MCF 10A (cell line): ENCODE measurements at places on chromosomes 13 and 19. TPM values are rescaled to one million over a fixed set of nuclear protein-coding genes. Genes with fewer than 3 reads are reported as not detected.

The SCN1B gene
- 0.19 and 0.27 TPM in 2 replicates for total RNA-seq

DNA sequence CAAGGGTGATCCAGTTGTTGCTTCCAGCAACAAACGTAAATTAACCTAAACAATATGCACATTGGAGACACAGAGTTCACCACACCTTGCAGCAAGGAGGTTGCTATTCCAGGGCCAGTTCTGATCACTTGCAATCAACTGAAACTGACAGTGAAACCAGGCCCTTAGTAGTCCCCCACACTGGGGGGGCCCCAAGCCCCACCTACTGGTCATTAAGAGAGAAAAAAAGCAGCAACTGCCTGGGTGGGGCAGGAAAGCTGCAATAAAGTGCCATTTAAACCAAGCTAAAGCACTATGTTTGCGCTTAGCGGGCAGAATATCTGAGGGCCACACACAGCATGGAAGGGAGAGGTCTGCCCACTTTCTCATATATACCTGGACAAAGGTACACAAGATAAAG, 51.5 kb downstream of the ATP7B start:
- no peak for DNase-seq
- no peak overlapping the region for H3K4me3 ChIP-seq
- H3K36me3 ChIP-seq = peaks cover 7% of the 10 kb centered on the region
- H3K27me3 ChIP-seq = no peaks in the 10 kb centered on the region
- no peak overlapping the region for H3K27ac ChIP-seq
- no peaks in the 10 kb centered on the region for H3K4me1 ChIP-seq

The MATK gene
- total RNA-seq = not detected in 2 replicates

DNA sequence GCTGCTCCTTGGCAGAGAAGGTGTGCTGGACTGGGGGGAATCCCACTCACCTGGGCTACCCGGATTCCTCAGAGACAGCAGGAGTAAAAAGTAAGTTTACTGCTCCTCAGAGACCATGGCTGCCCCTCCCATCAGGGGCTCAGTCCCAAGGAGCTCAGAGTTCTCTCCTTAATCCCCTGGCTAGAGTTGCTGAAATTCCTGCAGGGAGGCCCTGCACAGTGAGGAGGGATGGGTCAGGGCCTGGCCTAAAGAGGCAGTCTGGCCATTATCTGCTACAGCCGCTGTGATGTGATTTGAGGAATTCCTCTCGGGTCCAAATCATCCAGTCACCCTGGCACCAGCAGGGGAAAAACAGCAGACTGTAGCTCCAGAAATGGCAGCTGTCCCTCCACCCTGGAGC, 502.5 kb downstream of the PCDH17 start:
- no peak for DNase-seq
- no peaks in the 10 kb centered on the region for H3K36me3 ChIP-seq
- H3K4me1 ChIP-seq = no peaks in the 10 kb centered on the region
- no peak overlapping the region for H3K27ac ChIP-seq

The AXL gene
- total RNA-seq = 136 and 165 TPM in 2 replicates

GRCh38 chr13:60969656-60970055, 446.0 kb downstream of the PCDH20 start:
- H3K4me3 ChIP-seq = no peak overlapping the region
- H3K27ac ChIP-seq = no peak overlapping the region
- H3K27me3 ChIP-seq = no peaks in the 10 kb centered on the region
- no peaks in the 10 kb centered on the region for H3K36me3 ChIP-seq
- peaks cover 5% of the 10 kb centered on the region for H3K4me1 ChIP-seq

DNA sequence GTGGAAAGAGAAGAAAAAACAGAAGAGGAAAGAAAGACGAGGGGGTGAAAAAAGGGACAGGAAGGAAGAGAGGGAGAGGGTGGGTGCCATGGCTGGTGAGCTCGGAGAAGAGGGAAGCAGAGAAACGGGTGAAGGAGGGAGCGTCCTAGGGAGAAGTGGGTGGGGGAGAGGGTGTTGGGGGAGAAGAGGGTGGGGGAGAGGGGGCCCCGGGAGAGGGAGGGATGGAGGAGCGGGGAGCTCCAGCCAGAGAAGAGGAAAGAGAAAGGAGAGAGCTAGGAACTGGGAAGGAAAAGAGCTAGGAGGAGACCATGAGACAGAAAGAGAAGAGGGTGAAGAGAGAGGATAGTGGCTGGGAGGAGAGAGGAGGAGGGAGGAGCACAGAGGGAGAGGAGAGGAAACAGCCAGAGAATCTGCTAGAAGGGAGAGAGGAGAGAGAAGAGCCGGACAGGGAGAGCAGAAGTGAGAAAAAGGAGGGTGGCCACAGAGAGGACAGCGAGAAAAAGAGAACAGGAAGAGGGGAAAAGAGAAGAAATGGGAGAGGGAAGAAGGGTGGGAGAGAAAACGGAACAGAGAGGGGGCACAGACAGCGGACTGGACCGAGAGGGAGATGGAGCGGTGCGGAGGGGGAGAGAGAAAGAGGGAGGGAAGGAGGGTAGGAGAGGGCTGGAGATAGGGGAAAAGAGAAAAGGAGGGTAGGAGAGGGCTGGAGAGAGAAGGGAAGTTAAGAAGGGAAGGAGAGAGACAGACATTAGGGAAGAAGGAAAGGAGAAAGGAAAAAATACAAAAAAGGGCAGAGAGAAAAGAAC, 11.9 kb upstream of the GARIN5A start:
- H3K27ac ChIP-seq = no peak overlapping the region
- peaks cover 7% of the 10 kb centered on the region for H3K4me1 ChIP-seq
- no peak for DNase-seq
- no peak overlapping the region for H3K4me3 ChIP-seq
- H3K36me3 ChIP-seq = peaks cover 14% of the 10 kb centered on the region

DNA sequence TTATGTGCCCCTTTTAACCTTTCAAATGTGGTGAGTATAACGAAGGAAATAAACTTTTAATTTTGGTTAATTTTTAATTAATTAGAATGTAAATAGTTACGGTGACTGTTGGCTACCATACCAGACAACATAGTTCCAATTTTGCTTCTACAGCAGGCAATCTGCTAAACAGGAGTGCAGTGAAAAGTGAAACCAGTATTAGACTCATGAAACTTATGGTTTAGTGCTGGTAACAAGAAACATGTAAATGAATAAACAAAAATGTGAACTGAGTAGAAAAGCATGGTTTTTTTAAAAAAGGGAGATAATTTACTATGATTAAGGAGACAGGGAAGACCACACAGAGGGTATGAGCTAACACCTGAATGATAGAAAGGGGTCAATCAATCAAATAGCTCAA, 478.4 kb downstream of the PCDH9 start:
- no peaks in the 10 kb centered on the region for H3K4me1 ChIP-seq
- H3K4me3 ChIP-seq = no peak overlapping the region
- no peaks in the 10 kb centered on the region for H3K27me3 ChIP-seq

The CEACAM8 gene
- total RNA-seq = not detected in 2 replicates

The PGLYRP2 gene
- total RNA-seq = not detected in 2 replicates

- peaks cover 54% of the 10 kb centered on the region for H3K27me3 ChIP-seq
- no peaks in the 10 kb centered on the region for H3K36me3 ChIP-seq
- no peak overlapping the region for H3K27ac ChIP-seq
- no peak overlapping the region for H3K4me3 ChIP-seq
Measured at GRCh38 chr19:5478241-5478924, 23.2 kb downstream of the ZNRF4 start.

- H3K36me3 ChIP-seq = peaks cover 11% of the 10 kb centered on the region
- peak overlapping the region; percentile 76 for H3K27ac ChIP-seq
- H3K27me3 ChIP-seq = no peaks in the 10 kb centered on the region
- DNase-seq = peak; percentile 89
- peaks cover 27% of the 10 kb centered on the region for H3K4me1 ChIP-seq
Measured at GRCh38 chr13:109743706-109744453, 42.5 kb downstream of the IRS2 start.

DNA sequence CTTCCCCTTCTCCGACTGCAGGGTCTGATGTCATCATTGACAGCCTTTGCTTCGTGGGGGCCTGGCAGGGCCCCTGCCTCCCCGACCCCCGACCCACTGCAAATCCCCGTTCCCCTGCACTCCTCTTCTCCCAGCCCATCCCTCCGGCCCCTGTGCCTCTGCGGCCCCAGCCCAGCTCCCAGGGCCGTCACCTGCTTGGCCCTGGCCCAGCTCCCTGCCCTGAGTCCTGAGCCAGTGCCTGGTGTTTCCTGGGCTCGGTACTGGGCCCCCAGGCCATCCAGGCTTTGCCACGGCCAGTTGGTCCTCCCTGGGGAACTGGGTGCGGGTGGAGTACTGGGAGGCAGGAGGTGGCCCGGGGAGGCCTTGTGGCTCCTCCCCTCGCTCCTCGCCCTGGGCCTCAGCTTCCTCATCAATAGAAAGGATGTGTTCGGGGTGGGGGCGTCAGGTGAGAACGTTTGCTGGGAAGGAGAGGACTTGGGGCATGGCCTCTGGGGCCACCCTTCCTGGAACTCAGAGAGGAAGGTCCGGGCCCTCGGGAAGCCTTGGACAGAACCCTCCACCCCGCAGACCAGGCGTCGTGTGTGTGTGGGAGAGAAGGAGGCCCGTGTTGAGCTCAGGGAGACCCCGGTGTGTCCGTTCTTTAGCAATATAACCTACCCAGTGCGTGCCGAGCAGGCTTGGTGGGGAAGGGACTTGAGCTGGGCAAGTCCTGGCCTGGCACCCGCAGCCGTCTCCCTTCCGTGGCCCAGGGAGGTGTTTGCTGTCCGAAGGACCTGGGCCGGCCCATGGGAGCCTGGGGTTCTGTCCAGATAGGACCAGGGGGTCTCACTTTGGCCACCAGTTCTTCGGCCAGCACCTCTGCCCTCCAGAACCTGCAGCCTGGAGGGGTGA, 15.9 kb upstream of the CELF5 start:
- no peak overlapping the region for H3K27ac ChIP-seq
- no peak for DNase-seq
- H3K27me3 ChIP-seq = no peaks in the 10 kb centered on the region
- peaks cover 25% of the 10 kb centered on the region for H3K36me3 ChIP-seq
- no peaks in the 10 kb centered on the region for H3K4me1 ChIP-seq

DNA sequence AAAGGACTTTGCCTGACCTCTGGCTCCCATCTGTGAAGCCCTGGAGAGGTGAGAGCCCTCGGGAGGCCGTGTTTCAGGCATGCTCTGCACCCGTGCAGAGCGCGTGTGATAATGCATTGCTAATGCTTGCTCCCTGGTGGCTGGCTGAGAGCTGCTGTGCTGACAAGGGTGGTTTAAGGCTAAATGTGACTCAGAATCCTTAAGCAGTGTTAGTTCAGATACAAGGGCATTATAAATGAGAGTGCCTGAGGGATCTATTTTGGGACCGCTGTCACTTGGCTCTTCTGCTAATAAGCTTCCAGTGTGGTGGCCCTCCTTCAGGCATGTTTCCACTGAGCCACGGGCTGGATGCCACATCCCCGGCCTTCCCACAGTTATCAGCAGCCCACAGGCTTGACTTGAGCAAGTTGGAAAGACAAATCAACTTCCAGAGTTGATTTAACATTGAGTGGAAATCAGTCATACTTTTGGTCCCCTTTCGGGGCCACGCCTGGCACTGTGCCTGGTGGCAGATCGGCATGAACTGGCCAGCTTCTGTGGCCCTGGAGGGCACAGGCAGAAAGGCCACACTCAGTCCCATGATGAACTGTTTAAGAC, 17.0 kb downstream of the ALOX5AP start:
- no peak overlapping the region for H3K4me3 ChIP-seq
- H3K27me3 ChIP-seq = no peaks in the 10 kb centered on the region
- DNase-seq = no peak

DNA sequence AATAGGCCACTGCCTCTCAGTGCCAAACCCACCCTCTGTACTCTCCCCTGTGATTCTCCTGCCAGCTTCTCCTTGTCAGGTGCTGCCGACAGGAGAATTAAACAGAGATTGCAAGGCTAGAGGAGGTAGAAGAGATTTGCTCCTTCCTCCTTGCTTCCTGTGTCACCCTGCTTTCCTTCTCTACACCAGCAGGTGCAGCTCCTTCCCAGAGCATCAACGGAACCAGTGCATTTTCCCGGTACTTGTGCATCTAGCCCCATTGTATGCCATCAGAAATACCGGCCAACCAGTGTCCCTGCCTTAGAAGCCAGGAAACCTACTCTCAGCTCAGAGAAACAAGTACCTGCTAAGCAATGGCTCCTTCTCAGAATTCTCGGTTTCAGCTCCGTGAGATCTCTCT, 253.2 kb downstream of the SUCLA2 start:
- H3K4me1 ChIP-seq = no peaks in the 10 kb centered on the region
- DNase-seq = no peak
- peaks cover 22% of the 10 kb centered on the region for H3K27me3 ChIP-seq
- no peak overlapping the region for H3K4me3 ChIP-seq
- no peak overlapping the region for H3K27ac ChIP-seq

DNA sequence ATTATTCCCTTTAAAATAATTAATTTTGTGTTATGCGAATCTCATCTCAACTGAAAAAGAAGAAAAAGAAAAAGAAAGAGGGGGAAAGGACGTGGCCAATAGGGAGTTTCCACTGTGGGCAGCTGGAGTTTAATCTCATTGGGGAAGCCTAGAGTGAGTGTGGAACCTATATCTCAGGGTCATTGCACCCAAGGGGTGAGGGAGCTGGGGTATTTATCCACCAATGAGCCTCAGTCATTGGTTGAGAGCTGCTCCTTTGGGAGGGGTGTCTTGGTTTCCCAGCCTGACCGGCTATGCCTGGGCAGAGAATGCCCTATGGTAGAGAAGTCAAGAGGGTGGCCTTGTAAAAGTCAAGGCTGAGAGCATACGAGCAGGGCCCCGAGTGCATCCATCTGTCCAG, 16.5 kb downstream of the CYP4F22 start:
- DNase-seq = no peak
- no peak overlapping the region for H3K27ac ChIP-seq
- H3K27me3 ChIP-seq = no peaks in the 10 kb centered on the region
- no peaks in the 10 kb centered on the region for H3K4me1 ChIP-seq
- no peaks in the 10 kb centered on the region for H3K36me3 ChIP-seq
- H3K4me3 ChIP-seq = no peak overlapping the region

DNA sequence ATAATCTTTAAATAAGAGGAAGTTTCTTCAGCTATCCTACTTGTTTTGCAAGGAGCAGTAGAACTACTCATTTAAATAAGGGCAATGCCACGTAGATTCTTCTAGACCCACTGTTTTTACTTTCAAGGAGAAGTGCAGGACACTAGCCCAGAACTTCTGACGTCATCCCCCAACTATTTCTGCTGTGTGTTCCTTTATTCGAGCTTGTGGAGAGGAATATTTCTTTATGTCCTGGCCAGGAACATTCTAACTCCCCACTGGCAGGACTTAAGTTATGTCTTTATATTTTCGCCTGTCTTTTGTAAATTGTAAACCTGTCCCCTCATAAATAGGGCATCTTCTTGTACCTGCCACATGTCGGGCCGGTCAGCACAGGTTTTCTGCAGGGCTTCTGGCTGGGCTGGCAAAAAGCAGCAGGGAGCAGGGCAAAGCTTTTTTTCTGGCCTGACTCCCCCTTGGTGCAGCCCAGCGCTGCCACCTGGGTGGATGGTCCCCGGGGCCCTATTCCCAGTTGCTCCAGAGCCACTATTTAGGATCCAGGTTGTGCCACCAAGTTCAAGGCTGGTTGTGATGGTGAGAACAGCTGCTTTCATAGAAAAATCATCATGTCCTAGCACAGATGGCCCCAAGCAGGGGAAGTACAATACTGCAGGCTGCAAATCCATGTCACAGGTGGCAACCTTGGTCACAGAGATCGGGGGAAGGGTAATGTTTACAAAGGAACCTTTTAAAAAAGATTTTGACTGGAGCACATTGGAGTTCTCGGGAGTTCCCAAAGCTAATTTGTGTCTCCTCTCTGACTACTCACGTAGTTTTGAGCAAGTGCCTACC, 1.8 kb downstream of the MBNL2 start:
- no peaks in the 10 kb centered on the region for H3K27me3 ChIP-seq
- H3K4me1 ChIP-seq = peaks cover 33% of the 10 kb centered on the region
- H3K36me3 ChIP-seq = peaks cover 7% of the 10 kb centered on the region
- DNase-seq = peak; percentile 89

GRCh38 chr13:40813667-40814454, 24.4 kb downstream of the SLC25A15 start:
- DNase-seq = peak; percentile 22
- no peak overlapping the region for H3K27ac ChIP-seq
- no peak overlapping the region for H3K4me3 ChIP-seq
- no peaks in the 10 kb centered on the region for H3K27me3 ChIP-seq
- H3K4me1 ChIP-seq = no peaks in the 10 kb centered on the region
- peaks cover 29% of the 10 kb centered on the region for H3K36me3 ChIP-seq
